ENCODE measurements at places on chromosomes 12 and 14.

DNA sequence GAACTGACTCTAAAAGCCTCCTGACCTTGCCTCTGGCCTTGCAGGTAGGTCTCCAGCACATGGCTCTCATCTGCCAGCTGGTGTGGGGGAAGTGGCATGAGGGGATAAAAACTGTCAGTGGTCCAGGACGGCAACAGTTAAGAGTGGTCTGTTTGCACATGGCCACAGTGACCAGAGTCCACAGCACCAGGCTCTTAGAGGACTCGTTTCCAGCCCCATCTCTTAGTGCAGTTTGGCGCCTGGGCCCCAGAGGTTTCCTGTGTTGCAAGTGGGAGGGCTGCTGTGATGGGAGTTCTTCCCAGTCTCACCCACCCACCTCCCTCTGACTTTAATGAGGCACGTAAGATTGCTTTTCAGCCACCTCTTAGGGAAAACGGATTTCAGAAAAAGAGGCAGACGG is 37.0 kb downstream of the APPL2 start:
- no peak for DNase-seq

- DNase-seq = no peak
Measured at GRCh38 chr12:8508223-8508622, 5.1 kb upstream of the CLEC4D start.

DNA sequence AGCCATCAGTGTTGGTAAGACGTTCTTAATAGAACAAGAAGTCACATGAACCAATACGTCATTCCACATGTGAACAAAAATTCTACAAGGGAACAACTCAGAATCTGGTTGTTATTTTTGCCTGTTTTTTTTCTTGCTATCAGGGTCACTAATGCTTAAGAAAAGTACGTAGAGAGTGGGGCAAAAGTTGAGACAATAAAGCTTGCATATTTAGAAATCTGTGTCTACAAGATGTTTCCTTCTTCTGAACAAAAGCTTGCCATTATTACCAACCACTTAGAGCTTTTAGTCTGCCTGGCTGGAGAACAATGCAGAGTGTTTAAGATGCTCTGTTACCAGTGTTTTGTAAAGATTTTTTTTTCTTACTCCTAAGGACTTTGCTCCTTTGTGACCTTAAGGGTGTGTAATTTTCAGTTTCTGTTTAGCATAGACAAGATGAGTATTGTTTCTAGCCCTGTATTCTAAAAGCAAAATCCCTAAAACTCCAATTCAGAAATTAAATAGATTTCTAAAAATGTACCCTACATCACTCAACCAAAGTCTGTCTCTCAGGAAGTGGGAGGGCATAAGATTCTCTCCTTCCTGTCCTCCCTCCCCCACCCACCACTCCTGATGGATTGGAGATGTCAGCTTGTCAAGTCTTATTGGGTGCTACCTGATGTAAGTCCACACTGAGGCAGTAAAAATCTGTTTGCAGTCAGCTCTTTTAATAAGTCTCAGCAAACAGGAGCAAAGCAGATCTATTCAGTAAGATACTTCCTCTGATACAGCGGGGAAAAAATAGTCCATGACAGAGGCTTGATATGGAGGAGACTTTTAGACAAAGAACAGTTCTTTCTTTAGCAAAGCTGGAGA is 267.6 kb downstream of the GRIN2B start:
- DNase-seq = no peak

- no peak for DNase-seq
Measured at GRCh38 chr14:44404036-44404435, 103.0 kb downstream of the FSCB start.

- DNase-seq = no peak
Measured at GRCh38 chr14:25259470-25259869, 209.5 kb upstream of the STXBP6 start.
